ENCODE measurements at places on chromosomes 12 and 14.

DNA sequence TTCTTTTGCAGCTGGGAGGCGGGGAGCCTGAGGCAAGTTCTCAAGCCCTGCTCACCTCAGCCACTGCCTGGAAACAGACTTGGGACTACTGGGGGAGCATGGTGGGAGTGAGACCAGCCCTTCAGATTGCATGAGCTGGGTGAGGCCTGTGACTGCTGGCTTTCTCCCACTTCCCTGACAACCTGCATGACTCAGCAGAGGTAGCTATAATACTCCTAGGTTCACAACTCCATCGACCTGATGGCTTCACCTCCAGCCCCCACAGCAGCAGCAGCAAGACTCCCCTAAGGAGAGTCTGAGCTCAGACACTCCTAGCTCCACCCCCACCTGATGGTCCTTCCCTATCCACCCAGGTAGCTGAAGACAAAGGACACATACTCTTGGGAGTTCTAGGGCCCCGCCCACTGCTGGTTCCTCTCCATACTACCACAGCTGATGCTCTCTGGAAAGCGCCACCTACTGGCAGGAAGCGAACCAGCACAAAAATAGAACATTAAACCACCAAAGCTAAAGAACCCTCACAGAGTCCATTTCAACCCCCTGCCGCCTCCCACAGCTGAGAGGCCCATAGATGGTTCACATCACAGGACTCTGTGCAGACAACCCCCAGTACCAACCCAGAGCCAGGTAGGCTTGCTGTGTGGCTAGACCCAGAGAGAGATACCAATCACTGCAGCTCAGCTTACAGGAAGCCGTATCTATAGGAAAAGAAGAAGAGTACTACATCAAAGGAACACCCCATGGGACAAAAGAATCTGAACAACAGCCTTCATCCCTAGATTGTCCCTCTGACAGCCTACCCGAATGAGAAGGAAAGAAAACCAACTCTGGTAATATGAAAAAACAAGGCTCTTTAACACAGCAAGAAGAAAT is 68.7 kb downstream of the RPAP3 start:
- no peak for DNase-seq

DNA sequence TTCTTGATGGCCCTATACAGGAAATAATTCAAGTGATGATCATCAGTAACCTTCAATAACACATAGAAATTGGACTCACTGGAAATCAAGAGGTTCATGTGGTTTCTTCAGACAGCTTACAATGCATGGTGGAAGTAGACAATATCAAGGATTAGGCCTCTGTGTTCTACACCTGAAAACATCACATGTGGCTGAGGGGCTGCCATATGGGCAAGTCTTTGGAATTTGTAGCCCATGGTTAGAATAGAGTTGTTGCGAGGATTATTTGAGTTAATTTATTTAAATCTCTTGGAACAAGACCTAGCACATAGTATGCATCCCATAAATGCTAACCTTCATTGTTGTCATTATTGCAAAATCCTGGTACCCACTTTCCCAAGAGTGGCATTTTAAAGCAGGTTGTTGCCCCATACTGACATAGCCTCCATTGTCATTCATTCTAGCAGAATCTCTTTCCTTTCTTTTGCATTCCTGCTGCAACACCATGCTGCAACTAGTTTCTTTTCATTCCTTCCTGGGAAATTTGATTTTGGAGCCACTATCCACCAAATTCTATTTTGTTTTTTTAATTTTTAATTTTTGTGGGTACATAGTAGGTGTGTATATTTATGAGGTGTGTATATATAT is 352.7 kb upstream of the NAV3 start:
- DNase-seq, result no peak

- no peak for DNase-seq
Observed at GRCh38 chr12:88860851-88861250, 280.6 kb upstream of the KITLG start.

DNA sequence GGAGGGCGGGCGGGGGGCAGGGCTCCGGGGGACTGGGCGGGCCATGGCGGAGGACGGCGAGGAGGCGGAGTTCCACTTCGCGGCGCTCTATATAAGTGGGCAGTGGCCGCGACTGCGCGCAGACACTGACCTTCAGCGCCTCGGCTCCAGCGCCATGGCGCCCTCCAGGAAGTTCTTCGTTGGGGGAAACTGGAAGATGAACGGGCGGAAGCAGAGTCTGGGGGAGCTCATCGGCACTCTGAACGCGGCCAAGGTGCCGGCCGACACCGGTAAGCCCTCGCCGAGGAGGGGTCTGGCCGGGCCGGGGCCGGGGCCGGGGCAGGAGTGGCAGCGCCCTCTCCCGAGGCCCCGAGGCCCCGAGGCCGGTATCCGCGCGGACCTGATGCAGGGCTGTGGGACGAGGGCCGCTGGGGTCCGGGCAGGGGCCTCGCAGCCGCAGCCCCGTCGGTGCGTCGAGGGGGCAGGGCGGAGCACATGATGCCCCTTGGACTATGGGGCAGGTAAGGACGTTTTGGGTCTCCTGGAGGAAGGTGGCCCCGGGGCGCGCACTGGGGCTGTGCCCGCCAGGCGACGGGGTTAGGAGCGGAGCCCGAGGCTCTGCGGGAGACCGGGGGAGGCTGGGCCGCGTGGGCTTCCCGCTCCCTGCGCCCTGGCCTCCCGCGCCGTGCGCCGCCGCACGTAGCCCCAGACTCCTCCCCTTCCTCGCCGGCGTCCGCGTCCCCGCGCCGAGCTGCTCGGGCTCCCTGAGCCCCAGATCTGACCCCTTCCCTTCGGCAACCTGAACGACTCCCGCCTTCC is at the start of gene TPI1:
TSS of gene TPI1 (plus strand) at position 119 of the 798 bp plus-strand sequence. CDS start at position 155, 36 bp downstream.
- DNase-seq, result peak; percentile 71

DNA sequence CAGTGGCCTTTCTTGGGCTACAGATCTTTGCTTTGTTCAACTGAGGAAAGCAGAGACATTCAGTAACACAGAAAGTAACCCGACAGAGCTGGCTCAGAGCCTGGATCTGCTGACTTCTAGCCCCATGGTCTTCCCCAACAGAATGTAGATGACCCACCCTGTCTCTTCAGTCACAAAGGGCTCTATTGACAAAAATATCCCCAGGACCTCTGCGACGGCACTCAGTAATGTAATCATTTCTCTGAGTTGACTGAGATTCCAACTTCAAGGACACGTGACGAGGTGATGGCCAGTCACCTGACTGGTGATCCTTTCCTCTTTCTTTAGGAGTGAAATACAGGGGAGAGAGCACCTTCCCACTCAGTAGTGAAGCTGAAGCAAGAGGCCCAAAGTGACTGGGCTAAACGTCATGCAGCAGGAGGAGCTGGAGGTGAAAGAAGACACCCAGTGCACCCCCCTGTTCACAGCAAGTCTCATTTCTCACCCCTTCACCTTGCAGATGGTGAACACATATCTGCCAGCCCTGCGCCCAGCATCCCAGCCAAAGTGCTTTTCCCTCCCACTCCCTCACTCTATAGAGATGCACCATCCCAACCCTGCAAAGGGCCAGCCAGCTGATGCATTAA is 179.2 kb upstream of the EGLN3 start:
- DNase-seq, result no peak

DNA sequence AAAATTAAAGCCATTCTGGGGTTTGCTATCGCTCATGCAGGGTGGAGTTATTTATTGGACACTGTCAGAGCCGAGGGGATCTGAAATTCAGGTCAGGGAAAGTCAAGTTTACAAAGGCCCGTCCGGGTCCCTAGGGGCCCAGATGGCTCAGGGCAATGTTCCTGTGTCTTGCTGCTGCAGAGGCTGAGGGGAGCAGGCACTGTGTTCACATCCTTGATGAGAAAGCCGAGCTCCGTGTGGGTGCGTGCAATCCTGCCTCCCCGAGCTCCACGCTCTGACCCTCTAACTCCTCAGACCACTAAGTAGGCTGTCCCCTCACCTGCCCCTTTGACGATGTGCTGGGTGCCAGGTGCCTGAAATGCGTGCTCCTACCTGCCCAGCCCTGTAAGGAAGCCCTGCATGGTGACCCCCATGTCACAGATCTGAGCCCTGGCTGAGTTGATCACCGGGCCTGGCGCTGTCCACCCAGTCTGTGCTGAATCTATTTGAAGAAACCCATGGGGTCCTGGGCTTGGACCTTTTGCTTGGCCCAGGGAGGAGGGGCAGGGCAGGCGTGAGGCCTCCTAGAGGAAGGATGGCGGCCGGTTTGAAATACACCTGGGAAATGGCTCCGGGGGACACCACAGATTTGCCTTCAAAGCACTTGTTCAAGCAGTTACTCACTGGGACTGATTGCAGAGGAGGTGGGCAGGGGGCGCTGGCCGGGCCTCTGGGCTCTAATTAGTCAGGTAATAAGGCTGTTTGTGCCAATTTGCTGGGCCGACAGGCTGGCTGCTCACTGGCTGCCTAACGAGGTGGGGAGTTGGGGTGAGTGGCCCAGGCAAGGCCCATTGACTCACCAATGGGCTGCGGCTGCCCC is 204.3 kb downstream of the KIF26A start:
- no peak for DNase-seq

- DNase-seq, result no peak
Observed at GRCh38 chr12:51917041-51917590, 9.8 kb downstream of the ACVRL1 start.

GRCh38 chr12:59808317-59808910 is 212.6 kb downstream of the SLC16A7 start:
- no peak for DNase-seq

DNA sequence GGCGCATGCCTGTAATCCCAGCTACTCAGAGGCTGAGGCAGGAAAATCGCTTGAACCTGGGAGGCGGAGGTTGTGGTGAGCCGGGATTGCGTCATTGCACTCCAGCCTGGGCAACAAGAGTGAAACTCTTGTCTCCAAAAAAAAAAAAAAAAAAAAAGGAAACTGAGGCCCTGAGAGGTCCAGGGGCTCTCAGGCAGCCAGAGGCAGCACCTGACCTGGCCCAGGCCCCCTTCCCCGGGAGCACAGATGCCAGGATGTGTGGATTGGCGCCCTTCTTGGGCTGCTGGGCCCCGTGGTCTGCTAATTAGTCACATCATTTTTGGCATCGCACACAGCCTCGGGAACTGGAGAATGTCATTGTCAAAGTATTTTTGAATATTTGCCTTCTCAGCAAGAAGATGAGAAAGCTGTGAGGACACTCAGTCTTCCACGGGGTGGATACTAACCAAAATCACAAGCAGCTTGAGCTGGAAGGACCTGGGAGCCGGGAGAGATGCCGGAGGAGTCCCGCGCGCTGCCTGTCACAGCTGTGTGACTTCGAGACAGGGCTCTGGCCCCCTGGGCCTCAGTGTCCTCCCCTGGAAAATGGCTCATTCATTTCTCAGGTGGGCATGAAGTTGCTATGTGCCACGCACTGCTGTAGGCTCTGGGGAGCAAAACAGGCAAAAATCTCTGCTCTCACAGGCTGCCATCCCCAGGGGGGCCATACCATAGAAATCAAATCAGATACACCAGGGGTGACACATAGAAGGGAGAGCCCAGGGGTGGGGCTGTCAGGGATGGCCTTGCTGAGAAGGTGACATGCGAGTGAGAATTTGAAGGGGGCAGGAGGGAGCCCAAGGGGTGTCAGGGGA is 12.5 kb upstream of the RCOR1 start:
- DNase-seq, result peak; percentile 59

GRCh38 chr14:99384450-99385417 is 95.9 kb downstream of the SETD3 start:
- DNase-seq, result no peak

DNA sequence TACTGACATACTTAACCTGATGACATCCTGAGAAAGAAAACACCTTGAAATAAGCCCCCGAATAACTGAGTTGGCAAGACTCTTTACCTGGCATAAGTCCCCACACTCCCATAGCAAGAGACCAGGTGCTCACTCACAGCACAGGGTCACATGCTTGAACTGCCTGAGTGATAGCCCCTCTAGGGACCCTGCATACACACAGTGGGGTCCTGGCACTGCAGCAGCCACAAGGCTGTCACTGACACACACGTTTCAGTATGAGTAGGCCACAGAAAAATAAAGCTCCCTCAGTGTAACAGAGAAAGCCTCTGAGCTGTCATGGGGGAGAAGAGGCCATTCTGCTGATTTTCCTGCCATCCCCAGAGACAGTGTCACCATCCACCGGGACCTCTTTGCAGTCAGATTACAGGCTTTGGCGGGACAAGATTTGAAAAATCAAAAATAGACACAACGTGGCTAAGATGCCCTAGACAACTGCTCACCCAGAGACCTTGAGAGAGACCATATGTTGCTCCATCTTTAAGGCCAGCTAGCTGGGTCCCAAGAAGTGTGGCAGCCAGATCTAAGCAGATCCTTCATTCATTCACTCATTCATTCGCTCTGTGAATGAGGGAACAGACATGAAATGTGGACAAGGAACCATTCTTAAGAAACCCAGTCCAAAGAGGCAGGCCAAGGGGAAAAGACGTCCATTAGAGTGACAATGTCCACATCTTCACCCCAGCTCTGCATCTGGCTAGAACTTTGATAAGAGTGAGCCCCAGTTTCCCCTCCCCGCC is 1.6 kb downstream of the SCARB1 start:
- DNase-seq, result no peak

Measured in 8988T (cell line).